Activated CD4-positive, alpha-beta T cell treated with anti-CD3 and anti-CD28 coated beads, Interleukin-2, amount 50 U/mL, for 48 hours (primary cell): ENCODE measurements at places on chromosomes 7 and 10.

GRCh38 chr10:69972981-69973397 lies 79.7 kb upstream of the MACROH2A2 start:
- no peak for DNase-seq

DNA sequence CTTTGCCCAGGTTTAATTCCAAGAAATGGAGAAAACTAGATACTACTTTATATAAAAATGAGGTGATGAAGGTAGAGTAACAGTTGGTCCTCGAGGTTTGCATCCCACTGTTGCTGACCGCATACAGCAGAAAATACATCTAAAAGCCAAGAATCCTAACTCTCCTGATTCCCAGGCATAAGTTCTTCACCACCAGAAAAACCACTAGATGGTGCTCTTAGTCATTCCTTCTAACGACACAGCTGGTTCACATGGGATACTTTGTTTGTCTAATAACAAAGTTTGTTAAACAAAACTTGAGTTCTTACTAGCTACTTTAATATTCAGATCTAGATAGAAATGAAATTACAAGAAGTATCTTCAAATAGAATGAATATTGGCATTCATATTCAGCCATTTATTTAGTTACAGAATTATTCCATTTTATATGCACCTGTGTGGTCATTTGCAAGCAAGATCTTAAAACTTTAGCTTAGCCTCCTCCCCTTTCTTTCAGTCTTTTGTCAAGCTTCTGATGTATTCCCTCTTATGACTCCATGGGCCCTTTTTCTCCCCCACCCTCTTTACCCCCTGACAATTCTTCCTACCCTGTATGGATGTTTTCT lies 54.1 kb upstream of the CYP26C1 start:
- DNase-seq = no peak

DNA sequence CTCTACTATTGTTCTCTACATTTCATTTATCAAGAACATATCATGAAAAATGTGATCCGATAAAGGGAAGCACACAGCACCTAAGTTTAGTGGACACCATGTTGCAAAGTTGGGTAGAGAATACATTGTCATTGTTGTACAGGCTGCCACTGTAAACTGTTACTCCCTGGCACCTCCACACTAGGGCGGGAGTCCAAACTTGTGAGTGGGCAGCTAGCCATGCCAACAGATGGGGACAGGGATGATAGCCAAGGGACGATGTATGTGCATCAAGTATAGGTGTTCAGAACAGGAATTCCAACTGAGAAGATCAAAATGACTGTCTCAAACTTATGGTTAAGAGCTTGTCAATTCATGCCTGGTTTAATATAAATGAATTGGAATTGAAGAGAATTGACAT lies 31.1 kb upstream of the COMMD3 start:
- no peak for DNase-seq

GRCh38 chr10:3126249-3126648 lies 46.3 kb downstream of the PITRM1 start:
- no peak for DNase-seq

DNA sequence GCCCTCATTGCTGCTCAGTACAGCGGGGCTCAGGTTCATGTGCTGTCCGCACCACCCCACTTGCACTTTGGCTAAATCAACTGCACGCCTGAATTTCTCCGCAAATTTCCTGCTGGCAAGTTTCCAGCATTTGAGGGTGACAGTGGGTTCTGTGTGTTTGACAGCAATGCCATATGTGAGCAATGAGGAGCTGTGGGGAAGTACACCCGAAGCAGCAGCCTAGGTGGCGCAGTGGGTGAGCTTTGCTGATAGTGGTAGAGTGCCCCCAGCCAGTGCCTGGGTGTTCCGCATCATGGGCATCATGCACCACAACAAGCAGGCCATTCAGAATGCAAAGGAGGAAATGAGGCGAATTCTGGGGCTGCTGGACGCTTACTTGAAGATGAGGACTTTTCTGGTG lies 103.9 kb upstream of the POT1 start:
- no peak for DNase-seq

GRCh38 chr7:4642468-4643203 lies 39.5 kb upstream of the FOXK1 start:
- no peak for DNase-seq

- DNase-seq = no peak
Measured at GRCh38 chr7:57348646-57349269, 101.2 kb upstream of the ZNF716 start.

GRCh38 chr10:115972426-115972825 lies 300.6 kb downstream of the GFRA1 start:
- no peak for DNase-seq

- DNase-seq = no peak
Measured at GRCh38 chr7:158019726-158020705, 567.6 kb downstream of the PTPRN2 start.

GRCh38 chr7:128831178-128831993 lies 1.2 kb downstream of the FLNC start:
- DNase-seq = no peak

DNA sequence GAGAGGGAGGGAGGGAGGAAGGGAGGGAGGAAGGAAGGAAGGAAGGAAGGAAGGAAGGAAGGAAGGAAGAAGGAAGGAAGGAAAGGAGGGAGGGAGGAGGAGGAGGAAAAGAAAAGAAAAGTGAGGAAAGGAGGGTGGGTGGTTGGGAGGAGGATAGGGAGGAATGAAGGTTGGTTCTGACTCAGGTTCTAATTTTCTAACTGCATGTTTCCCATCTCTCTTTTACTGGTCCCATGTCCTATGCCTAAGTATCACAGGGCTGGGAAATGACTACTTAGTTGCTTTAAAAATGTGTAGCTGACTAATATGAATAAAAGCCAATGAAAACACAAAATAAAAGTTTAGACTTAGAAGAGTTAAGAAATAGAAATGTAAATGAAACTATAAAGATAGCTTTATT lies 890.9 kb upstream of the POT1 start:
- DNase-seq = no peak

DNA sequence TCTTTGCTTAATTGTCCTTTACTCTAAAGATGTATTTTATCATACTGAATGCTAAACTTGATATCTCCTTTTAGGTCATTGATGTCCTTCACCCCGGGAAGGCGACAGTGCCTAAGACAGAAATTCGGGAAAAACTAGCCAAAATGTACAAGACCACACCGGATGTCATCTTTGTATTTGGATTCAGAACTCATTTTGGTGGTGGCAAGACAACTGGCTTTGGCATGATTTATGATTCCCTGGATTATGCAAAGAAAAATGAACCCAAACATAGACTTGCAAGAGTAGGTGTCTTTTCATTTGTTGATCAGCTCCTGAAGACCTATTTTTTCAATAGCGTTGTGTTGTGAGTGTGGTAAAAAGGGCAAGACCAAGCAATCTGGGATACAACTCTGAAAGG lies 1.8 kb downstream of the RPS24 start:
- no peak for DNase-seq

- no peak for DNase-seq
Measured at GRCh38 chr7:111409714-111410422, 152.4 kb downstream of the IMMP2L start.

DNA sequence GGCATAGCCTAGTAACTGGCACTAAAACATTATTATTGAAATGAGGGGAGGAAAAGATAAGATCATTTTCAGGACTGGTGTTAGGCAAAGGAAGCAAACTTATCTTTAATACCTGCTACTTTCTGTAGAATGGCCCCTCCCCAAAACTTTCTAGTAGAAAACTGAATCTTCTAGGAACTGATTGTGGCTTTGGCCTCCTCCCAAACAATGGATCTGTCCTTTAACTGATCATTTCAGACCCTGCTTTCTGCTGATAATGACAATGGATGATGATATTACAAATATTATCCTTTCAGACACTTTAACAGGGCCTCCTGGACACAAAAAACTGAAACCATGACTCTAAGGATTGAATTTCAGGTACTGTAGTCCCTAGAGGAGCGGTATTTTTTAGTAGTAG lies 55.1 kb downstream of the EZH2 start:
- DNase-seq = no peak

DNA sequence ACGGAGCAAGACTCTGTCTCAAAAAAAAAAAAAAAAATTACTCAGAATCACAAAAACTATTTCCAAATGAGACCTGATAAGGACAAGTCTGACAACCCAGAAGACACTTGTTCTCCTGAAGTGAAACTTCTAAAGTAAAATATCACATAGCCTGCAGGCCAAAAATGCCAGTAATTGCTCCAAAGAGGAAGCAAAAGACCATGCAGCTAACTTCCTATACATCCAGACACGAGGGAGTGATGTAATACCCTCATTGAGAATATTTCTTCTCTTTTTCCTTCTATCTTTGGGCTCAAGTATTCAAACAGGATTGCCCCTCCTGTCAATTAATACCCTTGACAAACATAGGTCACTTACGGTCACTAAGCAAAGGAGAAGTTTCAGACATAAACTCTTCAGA lies 31.2 kb downstream of the ARMH3 start:
- DNase-seq = no peak
